ENCODE measurements at places on chromosomes 1 and 21. TPM values are rescaled to one million over a fixed set of nuclear protein-coding genes. Genes with fewer than 3 reads are reported as not detected.

The C8A gene
- not detected for polyA plus RNA-seq

The LHX8 gene
- polyA plus RNA-seq = not detected

The MMP23B gene
- 38.1 TPM for polyA plus RNA-seq

The TIAM1 gene
- 11.9 TPM for polyA plus RNA-seq

The PPM1J gene
- 3.8 TPM for polyA plus RNA-seq
